ENCODE measurements at places on chromosomes 6 and 20. TPM values are rescaled to one million over a fixed set of nuclear protein-coding genes. Genes with fewer than 3 reads are reported as not detected.
A peak's percentile ranks its signal among the peaks of the same experiment; 100 is the strongest.

DNA sequence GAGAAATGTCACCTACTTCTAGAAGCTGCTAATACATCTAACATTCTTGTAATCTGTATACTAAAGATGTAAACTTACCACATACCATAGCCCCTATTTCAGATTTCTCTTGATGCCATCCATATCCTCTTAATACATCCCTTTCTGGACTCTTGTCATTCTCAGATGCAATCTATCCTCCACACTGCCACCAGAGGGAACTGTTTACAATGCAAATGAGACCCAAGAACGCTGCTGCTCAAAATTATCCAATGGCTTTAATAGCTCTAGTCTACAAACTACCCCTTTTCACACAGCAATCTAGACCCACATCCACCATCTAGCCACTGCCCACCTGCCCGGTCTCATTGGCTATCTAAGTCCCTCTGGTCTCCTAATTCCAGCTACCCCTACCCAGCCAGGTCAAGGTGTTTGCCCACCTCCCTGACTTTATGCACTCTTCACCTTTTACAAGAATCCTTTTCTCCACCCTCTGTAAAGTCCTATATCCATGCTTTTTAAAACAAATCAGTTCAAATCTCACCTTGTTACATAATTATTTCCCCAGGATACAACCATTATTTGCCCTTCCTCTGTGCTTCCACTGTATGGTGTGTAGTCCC lies 14.8 kb downstream of the FAXC start:
- H3K4me3 ChIP-seq, result no peak overlapping the region
- no peaks in the 10 kb centered on the region for H3K36me3 ChIP-seq
- no peak overlapping the region for H3K27ac ChIP-seq
- peak; percentile 49 for DNase-seq
- peaks cover 5% of the 10 kb centered on the region for H3K27me3 ChIP-seq
- no peaks in the 10 kb centered on the region for H3K4me1 ChIP-seq

The SLC22A3 gene
- total RNA-seq, result not detected

GRCh38 chr20:21534453-21534852 lies 20.6 kb upstream of the NKX2-2 start:
- no peak for DNase-seq
- H3K4me1 ChIP-seq, result no peaks in the 10 kb centered on the region
- H3K36me3 ChIP-seq, result no peaks in the 10 kb centered on the region
- H3K4me3 ChIP-seq, result no peak overlapping the region

The PEX7 gene
- 3.5 TPM for total RNA-seq

The TSBP1 gene
- total RNA-seq, result not detected

DNA sequence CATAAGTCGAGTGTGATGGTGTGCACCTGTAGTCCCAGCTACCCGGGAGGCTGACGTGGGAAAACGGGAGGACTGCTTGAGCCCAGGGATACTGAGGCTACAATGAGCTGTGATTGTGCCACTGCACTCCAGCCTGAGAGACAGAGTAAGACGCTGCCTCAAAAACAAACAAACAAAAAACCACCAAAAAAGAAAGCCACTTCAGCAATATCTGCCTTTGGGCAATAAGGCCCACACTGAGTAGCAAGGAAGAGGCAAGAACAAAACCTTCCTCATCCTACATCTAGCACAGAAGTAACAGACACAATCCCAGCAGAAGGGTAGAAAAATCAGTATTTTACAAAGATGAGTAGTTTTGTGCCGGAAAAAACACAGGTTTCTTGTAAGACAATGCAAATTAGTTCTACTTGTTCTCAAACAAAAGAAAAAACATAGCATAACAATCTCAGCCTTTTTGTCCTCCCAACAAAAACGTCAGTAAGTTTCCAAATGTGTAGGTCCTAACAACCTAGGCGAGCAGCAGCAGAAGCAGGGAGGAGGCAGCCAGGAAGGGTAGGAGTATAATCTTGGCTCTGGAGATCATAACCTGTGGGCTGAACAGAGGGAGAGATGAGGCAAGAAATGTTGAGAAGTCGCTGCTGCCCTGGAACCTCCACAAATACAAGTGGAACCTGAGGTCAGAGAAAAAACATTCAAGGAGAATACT lies 5.7 kb downstream of the PPP1R10 start:
- H3K4me3 ChIP-seq, result no peak overlapping the region
- no peaks in the 10 kb centered on the region for H3K27me3 ChIP-seq
- H3K4me1 ChIP-seq, result peaks cover 16% of the 10 kb centered on the region
- no peak for DNase-seq
- H3K27ac ChIP-seq, result no peak overlapping the region
- peaks cover 18% of the 10 kb centered on the region for H3K36me3 ChIP-seq

DNA sequence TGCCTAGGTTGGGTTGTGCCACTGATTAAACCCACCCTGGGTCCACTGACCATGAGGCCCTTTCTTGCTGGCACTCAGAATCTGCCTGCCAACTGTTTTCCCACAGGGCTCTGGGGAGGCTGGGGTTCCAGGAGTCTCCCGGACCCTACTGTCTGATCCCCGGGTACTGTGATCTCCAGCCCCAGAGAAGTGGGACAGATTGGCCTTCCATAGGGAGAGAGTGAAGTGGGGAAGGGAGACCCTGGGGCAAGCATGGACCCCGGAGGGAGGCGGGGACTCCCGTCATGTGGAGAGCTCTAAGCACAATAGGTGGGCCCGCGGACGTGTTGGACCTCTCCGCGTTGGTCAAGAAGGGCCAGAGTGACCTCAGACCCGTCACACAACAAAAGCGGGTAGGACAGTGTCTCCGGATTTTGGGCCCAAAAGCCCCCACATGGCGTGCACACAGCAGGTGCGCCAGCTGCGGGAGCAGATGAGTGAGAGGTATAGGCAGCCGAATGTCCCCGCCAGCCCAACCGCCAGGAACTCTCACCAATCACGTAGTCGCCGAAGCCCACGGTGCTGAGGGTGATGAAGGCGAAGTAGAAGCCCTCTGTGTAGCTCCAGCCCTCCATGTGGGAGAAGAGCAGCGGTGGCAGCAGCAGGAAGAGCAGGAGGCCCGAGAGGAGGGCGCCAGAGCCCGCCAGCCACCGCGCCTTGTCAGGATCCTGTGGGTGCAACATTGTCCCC lies 10.6 kb downstream of the KCNK17 start:
- DNase-seq, result no peak
- no peak overlapping the region for H3K4me3 ChIP-seq
- no peaks in the 10 kb centered on the region for H3K4me1 ChIP-seq
- no peaks in the 10 kb centered on the region for H3K27me3 ChIP-seq
- H3K36me3 ChIP-seq, result no peaks in the 10 kb centered on the region

The ASIP gene
- total RNA-seq, result not detected

DNA sequence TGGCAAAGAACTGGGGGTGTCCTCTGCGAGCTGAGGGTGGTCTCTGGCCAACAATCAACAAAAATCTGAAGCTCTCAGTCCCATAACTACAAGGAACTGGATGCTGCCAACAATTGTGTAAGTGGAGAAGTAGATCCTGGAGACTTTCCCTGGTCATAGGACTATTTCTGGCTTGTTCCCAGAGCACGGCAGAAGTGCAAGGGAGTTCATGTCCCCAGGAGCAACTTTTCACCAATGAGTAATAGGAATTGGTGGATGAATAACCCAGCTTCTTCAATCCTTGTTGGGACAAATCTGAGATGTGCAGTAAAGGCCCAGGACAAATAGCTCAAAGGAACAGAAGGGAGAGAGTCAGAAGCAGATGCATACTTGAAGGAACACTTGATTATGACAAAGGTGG lies 95.5 kb downstream of the QRSL1 start:
- H3K4me3 ChIP-seq, result no peak overlapping the region
- no peaks in the 10 kb centered on the region for H3K4me1 ChIP-seq
- H3K27me3 ChIP-seq, result no peaks in the 10 kb centered on the region
- H3K36me3 ChIP-seq, result no peaks in the 10 kb centered on the region
- no peak for DNase-seq
- no peak overlapping the region for H3K27ac ChIP-seq

GRCh38 chr6:170111141-170111664 lies 179.7 kb downstream of the DLL1 start:
- no peaks in the 10 kb centered on the region for H3K36me3 ChIP-seq
- H3K4me1 ChIP-seq, result no peaks in the 10 kb centered on the region
- H3K27me3 ChIP-seq, result no peaks in the 10 kb centered on the region
- DNase-seq, result no peak
- H3K27ac ChIP-seq, result no peak overlapping the region

DNA sequence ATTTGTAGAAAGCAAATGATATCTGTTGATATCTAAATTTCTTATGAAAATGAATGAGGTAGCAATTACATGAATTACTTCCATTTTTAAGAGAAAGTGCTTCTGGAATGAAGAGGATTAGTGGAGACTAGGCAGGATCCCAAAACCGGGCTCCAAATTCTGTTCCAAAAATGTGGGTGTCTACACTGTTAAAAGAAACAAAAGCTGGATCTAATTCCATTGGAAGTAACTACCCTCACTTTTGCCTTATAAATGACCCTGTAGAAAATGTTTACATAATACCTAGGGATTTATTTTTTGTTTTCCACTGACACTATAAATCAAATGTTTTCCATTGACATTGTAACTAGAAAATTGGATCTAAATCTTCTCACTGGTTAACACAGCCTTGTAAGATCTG lies 454.9 kb upstream of the JARID2 start:
- no peak for DNase-seq
- H3K36me3 ChIP-seq, result no peaks in the 10 kb centered on the region
- no peaks in the 10 kb centered on the region for H3K27me3 ChIP-seq

DNA sequence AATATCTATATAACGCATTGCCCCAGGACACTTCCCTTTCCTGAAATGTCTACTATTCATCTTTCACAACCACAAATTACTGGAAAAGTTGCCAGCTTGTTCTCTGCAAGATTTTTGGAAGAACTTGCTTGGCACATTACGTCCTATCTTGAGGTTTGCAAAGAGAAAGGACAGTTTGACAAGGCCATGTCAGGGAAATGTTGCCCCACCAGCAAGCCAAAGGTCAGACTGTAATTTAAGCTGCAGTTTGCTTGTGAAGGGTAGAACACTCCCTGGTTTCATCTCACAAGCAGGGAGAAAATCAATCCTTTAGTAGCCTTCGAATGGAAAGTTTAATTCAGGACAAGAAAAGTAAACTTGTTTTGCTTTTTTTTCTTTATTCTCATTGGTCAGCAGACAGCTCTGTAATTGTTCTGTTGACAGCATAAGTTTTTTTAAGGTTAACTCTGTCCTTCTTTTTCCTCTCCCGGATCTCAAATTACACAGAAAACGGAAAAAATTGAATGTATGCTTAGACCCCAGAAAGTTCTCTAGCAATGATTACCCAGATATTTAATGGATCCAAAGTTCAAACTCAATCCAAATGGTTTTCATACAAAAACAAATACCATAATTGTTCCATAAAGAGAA lies 541.8 kb upstream of the NRSN1 start:
- H3K27me3 ChIP-seq, result no peaks in the 10 kb centered on the region
- H3K27ac ChIP-seq, result no peak overlapping the region
- H3K36me3 ChIP-seq, result no peaks in the 10 kb centered on the region
- no peak for DNase-seq
- no peak overlapping the region for H3K4me3 ChIP-seq
- no peaks in the 10 kb centered on the region for H3K4me1 ChIP-seq

The TRIM31 gene
- total RNA-seq, result not detected

- no peaks in the 10 kb centered on the region for H3K27me3 ChIP-seq
- no peaks in the 10 kb centered on the region for H3K36me3 ChIP-seq
- no peak overlapping the region for H3K4me3 ChIP-seq
- no peak for DNase-seq
- H3K27ac ChIP-seq, result no peak overlapping the region
These were observed 140.4 kb upstream of the CENPW start for GRCh38 chr6:126199466-126199865.

DNA sequence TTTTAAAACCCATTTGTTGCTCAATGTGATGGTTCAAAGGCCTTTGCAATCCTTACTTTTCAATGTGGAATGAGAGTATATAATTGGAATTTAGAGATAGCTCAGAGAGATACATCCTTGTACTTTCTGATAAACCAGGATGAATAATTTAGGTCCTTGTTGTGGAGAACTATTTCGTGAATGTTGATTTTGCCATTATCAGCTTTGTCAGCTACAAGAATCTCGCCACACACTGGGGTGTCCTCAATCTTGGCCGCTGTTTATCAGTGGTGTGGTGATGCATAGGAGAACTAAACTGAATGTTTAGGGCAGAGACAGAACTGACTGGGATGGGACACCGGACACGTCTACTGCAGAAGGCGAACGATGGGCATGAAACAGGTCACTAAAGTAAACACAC lies 111.2 kb upstream of the SLC35B3 start:
- H3K4me3 ChIP-seq, result no peak overlapping the region
- no peaks in the 10 kb centered on the region for H3K27me3 ChIP-seq
- H3K27ac ChIP-seq, result no peak overlapping the region
- no peak for DNase-seq
- no peaks in the 10 kb centered on the region for H3K36me3 ChIP-seq

GRCh38 chr6:158231551-158232315 lies 63.6 kb downstream of the GTF2H5 start:
- no peaks in the 10 kb centered on the region for H3K36me3 ChIP-seq
- H3K27ac ChIP-seq, result peak overlapping the region; percentile 63
- DNase-seq, result peak; percentile 53
- peaks cover 17% of the 10 kb centered on the region for H3K4me1 ChIP-seq
- H3K4me3 ChIP-seq, result peak overlapping the region; percentile 43
- H3K27me3 ChIP-seq, result no peaks in the 10 kb centered on the region

DNA sequence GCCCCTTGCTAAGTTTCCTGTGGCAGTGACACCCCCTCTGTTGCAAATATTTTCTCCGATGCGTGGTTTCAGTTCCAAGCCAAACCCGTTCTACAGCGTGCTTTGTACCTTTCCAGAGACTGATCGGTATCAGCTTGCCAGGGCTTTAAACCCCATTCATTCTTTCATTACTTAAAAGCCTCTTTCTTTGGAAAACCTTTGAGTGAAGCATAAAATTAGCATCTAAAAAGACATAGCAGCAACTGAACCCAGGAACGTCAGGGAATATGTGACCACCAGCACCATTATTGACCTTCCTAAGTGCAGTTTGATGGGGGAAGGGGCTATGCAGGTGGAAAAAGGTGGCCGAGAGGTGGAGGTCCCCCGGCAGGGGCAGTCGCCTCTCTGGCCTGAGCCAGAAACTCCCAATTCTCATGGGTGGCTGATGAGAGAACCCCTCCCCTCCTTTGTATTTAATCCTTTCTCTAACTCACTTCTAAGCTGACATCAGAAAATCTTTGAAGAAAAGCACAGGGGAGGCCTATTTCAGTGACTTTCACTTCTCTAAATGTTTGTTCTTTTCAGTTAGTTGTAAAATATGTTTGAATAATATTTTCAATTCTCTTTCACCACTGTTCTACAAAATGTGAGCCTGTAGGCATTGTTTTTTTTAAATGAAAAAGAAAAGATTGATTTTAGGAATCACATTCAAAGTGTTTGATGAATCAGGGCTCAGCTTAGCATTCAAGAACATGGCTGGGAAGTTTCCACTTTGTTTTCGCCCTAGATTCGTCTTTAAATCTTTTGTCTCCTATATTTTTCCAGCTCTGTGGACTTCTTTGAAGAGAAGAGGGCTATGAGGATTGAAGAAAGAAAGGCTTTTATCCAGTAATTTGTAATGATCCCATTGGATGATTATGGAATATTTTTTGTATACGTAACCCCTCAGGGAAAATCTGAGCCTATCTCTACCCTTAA lies 89.2 kb downstream of the RSPH3 start:
- no peaks in the 10 kb centered on the region for H3K4me1 ChIP-seq
- H3K27me3 ChIP-seq, result peaks cover 8% of the 10 kb centered on the region
- no peaks in the 10 kb centered on the region for H3K36me3 ChIP-seq
- no peak overlapping the region for H3K4me3 ChIP-seq
